Esophagus squamous epithelium (tissue), 5 donors: ENCODE measurements at places on chromosomes 6 and 20.

GRCh38 chr6:94052749-94053148 lies 633.4 kb upstream of the EPHA7 start:
- DNase-seq, result no peak

DNA sequence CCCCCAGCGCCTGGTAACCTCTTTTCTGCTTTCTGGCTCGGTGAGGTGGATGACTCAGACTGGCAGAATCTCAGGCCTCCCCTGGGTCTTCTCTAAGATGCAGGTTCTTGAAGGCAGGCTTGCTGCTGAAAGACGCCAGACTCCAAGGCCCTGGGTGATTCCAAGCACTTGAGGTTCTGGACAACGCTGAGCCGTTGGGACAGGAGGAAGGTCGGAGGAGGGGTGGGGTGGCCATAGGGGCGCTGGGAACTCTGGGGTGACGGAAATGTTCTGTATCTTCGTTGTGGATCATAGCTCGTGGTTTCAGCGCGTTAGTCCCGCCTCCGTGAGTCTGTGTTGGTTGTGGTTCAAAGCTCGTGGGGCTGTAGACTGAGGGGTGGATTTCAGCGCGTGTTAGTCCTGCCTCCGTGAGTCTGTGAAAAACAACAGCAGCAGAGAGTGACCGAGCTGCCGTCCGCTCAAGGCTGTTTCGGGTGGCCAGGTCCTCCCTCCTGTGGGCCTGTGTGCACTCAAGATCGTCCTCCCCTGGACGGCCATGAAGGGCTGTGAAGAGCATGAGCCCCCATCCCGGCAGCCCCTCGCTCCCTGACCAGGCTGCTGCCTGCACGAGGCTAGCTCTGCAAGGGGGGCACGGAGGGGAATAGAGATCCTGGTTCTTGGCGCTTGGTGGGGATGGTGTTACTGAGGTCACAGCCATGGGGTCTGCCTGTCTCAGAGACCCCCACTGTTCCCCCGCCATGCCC lies 7.7 kb downstream of the NTSR1 start:
- no peak for DNase-seq

- no peak for DNase-seq
These were observed 105.4 kb downstream of the NCOA3 start for GRCh38 chr20:47606983-47607613.

DNA sequence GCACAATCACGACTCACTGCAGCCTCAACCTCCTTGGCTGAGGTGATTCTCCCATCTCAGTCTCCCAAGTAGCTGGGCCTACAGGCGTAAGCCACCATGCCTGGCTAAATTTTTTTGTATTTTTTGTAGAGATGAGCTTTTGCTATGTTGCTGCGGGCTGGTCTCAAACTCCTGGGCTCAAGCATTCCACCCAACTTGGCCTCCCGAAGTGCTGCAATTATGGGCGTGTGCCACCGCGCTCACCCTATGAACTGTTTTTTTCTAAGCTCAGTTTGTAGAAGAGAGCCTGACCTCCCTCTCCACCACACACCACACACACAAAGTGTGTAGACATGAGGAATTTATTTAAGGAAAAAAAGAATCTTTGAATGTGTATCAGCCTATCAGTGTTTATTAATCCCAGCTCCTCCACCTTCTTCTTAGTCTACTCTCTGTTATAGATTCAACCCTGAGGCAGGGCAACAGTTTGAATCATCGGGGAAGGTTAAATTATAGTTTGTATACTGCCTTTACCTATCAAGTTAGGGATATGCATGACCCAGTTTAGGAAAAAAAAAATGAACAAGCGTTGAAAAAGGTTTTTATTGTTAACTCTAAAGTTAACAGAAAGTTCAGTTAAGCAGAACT lies 74.1 kb downstream of the PLEKHG1 start:
- no peak for DNase-seq

DNA sequence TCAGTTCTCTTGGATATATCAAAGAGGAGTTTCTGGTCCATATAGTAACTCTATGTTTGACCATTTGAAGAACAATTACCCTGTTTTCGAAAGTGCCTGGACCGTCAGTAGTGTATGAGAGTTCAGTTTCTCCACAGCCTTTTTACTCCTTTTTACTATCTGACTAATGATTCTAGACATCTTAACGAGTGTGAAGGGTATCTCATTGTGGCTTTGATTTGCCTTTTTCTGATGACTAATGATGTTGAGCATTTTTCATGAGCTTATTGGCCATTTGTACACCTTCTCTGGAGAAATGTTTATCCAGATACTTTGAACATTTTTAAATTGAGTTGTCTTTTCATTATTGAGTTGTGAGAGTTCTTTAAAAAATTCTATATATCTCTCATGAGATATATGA lies 114.9 kb upstream of the ATXN1 start:
- DNase-seq, result no peak

- no peak for DNase-seq
These were observed 8.2 kb downstream of the ARHGAP40 start for GRCh38 chr20:38609815-38610214.

DNA sequence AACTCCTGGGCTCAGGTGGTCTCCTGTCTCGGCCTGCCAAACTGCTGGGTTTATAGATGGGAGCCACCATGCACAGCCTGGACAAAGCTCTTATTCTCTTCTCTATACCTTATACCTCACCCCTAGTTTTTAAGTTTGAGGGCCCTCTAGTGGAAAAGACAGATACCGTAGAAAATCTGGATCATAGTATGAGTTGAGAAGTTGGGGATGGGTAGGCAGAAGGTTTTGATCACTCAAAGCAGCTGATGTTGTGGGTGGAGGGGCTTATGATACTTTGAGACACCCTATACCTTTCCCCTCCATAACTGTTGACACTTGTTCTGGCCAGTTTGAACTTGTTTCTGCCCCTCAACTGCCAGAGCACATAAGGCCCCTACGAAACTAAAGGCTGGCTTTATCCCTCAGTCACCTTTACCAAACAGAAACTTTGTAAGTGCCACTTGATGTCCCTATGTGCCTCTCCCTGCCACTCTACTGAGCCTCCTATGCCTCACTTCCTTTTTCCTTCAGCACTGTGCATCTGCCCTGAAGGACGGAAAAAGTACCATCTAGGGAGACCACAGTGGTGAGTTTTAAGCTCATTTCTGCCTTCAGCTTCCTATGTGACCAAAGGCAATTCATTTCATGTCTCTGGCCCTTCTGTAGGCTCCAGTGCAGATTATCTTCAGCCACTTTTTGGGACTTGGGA lies 28.6 kb downstream of the RALY start:
- no peak for DNase-seq

GRCh38 chr6:88074791-88075190 lies 27.1 kb downstream of the SPACA1 start:
- DNase-seq, result no peak

DNA sequence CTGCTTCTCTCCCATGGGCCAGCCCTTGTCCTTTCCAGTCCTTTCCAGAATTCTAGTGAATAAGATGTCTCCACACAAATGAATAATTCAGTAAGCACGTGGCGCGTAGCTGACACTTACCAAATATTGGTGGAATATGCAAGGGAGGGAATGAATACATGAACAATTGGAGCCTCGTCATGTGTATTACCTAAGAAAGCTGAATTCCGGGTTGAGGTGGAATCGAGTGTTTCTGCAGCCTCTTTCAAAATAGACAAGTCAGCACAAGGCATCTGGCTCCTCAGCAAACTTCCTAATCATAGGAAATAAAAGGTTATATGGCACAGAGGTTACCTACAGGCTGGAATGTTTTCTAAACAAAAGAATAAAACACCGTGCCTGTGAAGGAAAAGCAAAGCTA lies 47.0 kb upstream of the NT5E start:
- DNase-seq, result no peak

GRCh38 chr6:85569323-85569722 lies 24.3 kb downstream of the SNX14 start:
- DNase-seq, result no peak

GRCh38 chr20:62961310-62961783 lies 8.8 kb downstream of the SLC17A9 start:
- no peak for DNase-seq

DNA sequence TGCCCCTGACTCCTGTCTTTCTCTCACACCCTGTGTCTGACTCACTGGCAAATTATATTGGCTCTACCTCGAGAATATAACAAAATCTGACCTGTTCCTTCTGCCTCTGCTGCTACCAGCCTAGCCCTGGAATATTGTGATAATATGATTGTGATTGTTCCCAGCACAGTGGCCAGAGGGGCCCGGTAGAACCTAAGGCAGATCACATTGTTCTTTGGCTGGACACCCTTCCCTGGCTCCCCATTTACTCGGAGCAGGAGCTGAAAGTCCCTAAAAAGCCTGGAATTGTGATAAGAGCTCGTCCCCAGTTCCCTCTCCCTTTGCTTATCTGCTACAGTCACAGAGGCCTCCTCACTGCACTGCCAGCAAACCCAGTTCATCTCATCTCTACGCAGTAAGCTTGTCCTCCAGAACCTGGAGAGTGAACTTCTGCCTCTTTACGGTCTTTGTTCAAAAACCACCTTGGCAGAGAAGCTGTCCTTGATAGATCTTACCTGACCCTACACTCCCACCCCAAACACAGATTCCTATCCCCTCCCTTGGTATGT lies 21.8 kb downstream of the SERPINB6 start:
- no peak for DNase-seq

GRCh38 chr20:63625771-63626423 lies 1.0 kb downstream of the GMEB2 start:
- DNase-seq, result no peak

- no peak for DNase-seq
These were observed 237.1 kb downstream of the ANKRD60 start for GRCh38 chr20:57991211-57991881.

DNA sequence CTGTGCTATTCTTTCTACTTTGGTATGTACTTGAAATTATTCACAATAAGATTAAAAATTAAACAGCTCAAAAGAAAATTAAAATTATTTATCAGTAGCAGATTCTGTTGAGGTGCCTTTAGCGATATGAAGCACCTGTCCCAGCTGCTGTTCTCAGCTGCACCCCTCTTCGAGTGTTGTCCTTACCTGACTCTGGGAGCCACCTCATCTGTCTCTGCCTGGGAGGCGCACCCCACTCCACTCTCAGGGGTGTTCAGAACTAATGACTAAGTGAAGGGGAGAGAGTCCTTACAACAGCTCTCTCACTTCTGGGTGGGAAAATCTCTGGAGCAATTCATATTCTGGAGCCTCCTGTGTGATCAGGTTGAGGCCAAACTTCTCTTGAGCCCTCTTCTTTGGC lies 745.7 kb downstream of the RFPL4B start:
- DNase-seq, result no peak
